ENCODE measurements at places on chromosomes 4 and X. TPM values are rescaled to one million over a fixed set of nuclear protein-coding genes. Genes with fewer than 3 reads are reported as not detected.
A peak's percentile ranks its signal among the peaks of the same experiment; 100 is the strongest.

GRCh38 chrX:39613997-39614679 is 483.6 kb downstream of the BCOR start:
- DNase-seq, result peak; percentile 64

DNA sequence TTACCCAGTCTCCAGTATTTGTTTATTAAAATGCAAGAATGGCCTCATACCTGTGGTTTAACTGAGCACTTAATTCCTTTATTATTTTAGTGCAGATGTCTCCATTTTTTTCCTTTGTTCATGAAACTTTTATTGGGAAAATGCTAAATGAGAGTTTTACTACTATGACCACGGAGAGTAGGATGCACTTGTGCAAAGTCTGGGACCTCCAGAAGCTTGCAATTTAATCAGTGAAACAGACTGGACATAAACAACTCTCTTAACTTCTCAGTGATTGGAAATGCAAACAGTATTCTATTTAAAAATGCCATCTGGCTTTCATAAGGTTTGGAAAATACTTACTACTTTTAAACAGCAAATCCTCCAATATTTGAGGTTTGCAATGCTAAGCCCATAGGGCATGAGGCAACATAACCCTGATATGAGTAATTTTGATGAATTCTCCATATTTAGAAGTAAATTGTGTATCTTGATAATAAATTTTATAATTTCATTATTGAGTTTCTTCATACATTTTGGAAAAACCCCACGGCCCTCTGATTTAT is 718.7 kb upstream of the MAGEB2 start:
- no peak for DNase-seq

DNA sequence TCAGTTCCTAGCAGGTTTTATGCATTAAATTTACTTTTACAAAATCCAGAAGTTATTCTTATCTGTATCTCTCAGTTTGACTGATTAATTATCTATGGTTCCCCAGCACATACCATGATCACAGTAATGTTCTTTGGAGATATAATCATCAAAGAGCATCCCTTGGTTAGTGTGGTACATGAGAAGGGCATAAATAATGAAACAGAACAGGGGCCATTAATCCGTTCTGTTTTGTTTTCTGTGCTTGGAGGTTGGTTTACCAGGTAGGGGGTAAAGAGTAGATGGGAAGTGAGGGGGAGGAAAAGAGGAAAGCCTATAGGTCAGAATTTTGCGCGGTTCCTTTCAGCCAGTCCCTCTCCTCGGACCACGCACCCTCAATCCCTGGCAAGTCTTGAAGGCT is 718.7 kb upstream of the TENM3 start:
- DNase-seq, result no peak

DNA sequence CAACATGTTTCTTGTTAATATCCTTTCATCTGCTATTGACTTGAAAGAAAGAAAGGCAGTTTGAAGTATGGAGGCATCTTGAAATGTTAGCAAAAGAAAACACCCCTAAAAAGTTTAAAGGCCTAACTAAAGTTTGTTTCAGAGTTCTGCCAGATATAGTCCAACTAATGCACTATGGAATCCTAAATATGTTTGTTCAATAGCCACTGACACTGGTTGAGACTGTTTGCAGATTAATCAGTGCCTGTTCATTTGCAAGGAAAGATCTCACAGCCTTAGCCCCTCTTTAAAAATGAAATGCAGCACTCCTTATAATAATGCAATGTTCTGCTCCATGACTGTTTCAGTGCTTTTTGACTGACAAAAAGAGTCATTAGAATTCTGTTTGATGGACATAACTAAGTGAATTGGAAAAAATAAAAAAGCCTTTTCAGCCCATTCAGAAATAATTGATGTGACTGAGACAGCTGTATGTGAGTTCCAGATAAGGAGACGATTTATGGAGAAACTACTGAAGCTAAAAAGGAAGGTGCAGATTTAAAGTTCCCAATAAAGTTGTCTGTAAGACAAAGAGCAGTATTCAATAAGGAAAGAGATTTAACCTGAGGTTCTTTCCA is 192.0 kb downstream of the PCDH7 start:
- no peak for DNase-seq

DNA sequence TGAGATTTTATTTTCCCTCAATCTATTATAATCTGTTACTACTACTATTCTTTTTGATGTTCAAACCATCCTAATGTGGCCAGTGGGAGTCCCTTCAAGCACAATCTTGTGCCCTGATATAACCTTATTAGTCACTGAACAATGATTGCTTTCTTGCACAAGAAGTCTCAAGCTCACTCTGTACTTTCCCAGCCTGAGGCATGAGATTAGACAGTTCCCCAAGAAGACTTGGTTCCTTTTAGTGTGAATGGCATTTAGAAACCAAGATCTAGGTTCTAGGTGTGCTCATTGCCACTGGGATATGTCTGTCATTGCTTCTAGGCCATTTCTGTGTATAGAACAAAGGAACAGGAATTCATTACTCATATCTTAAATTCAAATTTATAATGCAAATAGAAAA is 28.0 kb upstream of the RBM41 start:
- no peak for DNase-seq

GRCh38 chr4:168569066-168569930 is 72.4 kb downstream of the PALLD start:
- no peak for DNase-seq

DNA sequence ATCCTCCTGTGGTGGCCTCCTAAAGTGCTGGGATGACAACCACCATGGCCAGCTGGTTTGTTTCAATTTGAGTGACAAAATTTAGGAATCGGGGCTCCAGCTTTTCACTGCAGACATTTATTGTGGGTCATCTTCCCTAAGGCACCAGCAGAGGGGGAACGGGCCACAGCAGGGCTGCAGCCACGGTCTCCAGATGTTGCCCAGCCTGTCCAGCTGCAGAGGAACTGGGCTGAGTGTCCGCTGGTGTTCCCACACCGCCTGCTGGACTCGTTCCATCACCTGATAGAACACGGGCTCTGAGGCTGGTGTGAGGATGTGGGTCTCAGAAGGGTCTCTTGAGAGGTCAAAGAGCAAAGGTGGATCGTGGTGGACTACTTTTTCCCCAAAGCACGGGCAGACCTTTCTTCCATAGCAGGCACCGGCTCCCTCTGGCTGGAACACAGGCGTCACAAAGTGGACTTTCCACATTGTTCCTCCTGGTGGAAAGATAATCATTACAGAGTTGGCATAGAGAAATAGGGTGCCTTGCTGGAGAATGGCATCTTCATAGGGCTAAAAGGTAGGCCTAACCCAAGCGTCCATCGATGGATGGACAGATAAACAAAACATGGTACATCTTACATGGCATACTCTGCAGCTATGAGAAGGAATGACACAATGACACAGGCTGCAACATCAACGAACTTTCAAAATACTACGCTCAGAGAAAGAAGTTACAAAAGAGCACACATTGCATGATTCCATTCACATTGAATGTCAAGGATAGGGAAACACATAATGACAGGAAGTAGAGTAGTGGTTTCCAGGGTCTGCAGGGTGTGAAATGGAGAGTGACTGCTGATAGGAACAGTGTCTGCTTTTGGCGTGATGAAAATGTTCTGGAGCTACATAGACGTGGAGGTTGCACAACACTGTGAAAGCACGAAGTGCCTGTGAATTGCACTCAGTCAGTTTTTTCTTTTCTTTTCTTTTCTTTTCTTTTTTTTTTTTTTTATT is 5.9 kb upstream of the ARSD start:
- DNase-seq, result no peak

GRCh38 chr4:7857238-7857701 is 82.4 kb downstream of the AFAP1 start:
- no peak for DNase-seq

GRCh38 chrX:151359341-151359740 is 37.7 kb upstream of the VMA21 start:
- DNase-seq, result no peak

DNA sequence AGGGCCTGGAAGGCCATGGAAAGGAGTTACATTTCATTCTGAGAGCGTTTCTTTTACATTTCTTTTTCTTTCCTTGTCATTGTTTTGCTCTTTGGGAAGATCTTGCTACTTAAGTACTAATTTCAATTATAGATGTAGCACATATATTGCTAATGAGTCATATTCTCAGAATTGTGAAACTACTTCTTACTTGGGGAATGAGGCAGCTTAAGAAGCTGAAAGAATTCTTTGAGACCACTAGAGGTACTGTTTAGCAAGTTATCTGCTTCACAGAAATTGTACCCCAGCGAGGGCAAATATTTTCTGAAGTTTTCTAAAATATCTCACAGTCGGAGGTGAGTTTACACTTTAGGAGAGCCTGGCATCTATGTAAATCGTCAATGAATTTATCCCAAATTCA is 100.6 kb downstream of the AFF2 start:
- DNase-seq, result no peak

GRCh38 chr4:129282293-129282692 is 186.3 kb downstream of the C4orf33 start:
- DNase-seq, result no peak

DNA sequence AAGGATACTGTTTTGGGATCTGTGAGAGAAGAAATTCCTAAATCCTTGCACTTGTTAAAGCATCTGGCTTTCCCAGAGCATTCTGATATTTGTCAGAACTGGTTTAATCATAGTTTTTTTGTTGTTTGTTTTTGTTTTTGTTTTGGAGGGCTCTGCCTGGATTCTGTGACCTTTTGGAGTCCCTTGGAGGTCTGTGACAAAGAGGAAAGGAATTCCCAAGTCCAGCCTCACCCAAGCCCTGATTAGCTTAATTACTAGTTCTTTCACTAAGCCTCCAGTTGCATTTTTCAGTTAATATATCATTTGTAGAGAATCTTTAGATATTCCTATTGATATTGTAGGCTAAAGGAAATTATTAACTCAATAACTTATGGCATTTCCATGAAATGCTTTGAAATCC is 711 bp downstream of the ACE2 start:
- DNase-seq, result no peak

DNA sequence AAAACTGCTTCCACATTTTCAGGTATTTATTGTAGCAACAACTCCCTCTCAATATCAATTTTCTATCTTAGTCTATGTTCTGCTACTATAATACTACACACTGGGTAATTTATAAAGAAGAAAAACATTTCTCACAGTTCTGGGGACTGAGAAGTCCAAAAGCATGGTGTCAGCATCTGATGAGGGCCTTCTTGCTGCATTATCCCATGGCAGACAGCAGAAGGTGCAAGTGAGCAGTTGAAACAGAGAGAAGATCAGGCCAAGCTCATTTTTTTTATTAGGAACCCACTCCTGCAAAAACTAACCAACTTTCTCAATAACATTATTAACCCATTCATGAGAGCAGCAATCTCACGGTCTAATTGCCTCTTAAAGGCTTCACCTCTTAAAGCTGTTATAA is 376.0 kb downstream of the RAB28 start:
- no peak for DNase-seq

- DNase-seq, result no peak
Measured at GRCh38 chr4:153850533-153851280, 61.8 kb upstream of the SFRP2 start.

GRCh38 chrX:13937370-13938050 is 92.2 kb downstream of the GEMIN8 start:
- DNase-seq, result no peak

GRCh38 chr4:48343551-48343950 is 2.2 kb downstream of the SLAIN2 start:
- DNase-seq, result no peak

GRCh38 chrX:69503782-69504625 is at the start of gene NALF2:
TSS of gene NALF2 (plus strand) at chrX:69504326. CDS start at chrX:69505283, 957 bp downstream.
- DNase-seq, result peak; percentile 65

DNA sequence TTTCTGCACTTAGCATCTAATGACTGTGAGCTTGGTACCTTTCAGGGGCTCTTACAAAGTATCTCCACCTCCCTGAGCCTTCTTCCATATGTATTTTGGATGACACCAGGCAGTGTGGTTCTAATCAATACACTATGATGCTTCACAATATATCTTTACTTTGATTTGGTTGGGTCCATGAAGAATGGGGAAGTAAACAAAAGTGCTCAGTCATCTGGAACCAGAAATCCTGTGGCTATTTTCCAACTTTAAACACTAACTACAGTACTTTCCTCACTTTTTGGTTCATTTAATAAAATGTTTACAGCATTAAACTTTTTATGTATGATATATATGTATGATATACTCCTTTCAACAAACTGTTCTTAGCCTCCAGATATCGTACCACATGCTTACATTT is 216.4 kb upstream of the AFF2 start:
- no peak for DNase-seq

ETDB gene
- total RNA-seq, result not detected

NSDHL gene
- total RNA-seq, result 18.1 TPM

SATL1 gene
- not detected for total RNA-seq

MMRN1 gene
- 42.6 TPM for total RNA-seq

MAMLD1 gene
- total RNA-seq, result 3.0 TPM

PLAC1 gene
- not detected for total RNA-seq

VEGFD gene
- total RNA-seq, result 44.0 TPM

BMPR1B gene
- total RNA-seq, result 6.0 TPM

STOX2 gene
- 12.8 TPM for total RNA-seq

RPGR gene
- 15.2 TPM for total RNA-seq

ARHGAP6 gene
- total RNA-seq, result 16.7 TPM

FGG gene
- 236 TPM for total RNA-seq

CSAG2 gene
- total RNA-seq, result not detected

HTT gene
- total RNA-seq, result 73.1 TPM

RTL3 gene
- not detected for total RNA-seq

ETFDH gene
- 27.7 TPM for total RNA-seq

MED28 gene
- 46.2 TPM for total RNA-seq

SSX4B gene
- not detected for total RNA-seq

CFP gene
- 24.8 TPM for total RNA-seq

CSAG3 gene
- total RNA-seq, result not detected

Data from lower lobe of right lung (tissue), 2 donors.